ENCODE measurements at places on chromosomes 11 and 22.

DNA sequence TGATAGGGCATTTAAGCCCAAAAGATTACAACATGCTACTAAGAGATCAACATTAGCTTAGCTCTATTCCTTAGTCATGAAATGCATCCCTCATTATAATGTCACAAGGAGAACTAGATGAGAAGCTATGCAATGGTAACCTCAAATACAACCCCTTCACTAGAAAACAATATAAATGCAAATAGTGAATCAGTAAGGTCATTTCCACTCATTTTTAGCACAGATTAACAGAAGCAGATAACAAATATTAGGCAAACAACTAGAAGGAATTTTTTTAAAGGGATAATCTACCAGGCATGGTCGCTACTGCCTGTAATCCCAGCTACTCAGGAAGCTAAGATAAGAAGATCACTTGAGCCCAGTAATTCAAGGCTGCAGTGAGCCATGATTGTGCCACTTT lies 28.2 kb downstream of the SIK3 start:
- DNase-seq, result no peak

GRCh38 chr11:66784575-66784974 lies 55.6 kb upstream of the SPTBN2 start:
- no peak for DNase-seq

- DNase-seq, result peak; percentile 67
These were observed 21.7 kb downstream of the TMPRSS13 start for GRCh38 chr11:117907276-117908108.

DNA sequence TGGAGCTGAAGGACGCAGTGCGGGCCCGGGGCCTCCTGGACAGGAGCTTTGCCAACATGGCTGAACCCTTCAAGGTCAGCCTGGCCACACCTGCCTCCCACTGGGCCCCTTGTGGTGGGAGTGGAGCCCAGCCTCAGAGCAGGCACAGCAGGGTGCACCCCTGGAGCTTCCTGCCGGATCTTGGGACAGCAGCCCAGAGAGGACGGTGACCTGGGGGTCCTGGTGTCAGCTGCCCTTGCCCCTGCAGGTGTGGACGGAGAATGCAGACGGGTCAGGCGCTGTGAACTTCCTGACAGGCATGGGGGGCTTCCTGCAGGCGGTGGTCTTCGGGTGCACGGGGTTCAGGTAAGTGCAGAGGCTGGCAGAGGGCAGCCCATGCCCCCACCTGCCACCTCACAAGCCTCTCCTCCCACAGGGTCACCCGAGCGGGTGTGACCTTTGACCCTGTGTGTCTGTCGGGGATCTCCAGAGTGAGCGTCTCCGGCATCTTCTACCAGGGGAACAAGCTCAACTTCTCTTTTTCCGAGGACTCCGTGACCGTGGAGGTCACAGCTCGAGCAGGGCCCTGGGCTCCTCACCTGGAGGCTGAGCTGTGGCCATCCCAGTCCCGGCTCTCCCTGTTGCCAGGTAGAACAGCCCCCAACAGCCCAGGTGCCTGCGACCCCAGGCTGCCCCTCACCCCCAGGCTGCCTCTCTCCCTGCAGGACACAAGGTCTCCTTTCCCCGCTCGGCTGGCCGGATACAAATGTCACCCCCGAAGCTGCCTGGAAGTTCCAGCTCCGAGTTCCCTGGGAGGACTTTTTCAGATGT lies 5.1 kb downstream of the PGGHG start:
- no peak for DNase-seq

DNA sequence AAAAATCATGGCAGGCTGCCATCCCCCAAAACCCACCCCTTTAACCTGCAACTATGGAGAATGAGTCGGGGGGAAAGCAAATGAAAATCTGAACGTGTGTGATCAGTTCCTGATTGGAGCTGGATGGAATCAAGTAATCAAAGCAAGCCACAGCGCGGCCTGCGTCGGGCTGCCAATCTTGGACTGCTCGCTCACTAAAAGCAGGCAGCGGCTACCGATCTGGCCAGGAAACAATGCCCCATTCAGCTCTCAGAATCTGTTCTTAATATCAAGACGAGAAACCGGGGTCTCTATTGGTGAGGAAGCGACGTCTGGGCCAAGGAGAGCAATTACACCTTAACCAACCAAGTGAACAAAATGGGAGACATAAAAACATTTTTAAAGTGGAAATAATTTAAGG lies 472.2 kb downstream of the SOX6 start:
- DNase-seq, result no peak

DNA sequence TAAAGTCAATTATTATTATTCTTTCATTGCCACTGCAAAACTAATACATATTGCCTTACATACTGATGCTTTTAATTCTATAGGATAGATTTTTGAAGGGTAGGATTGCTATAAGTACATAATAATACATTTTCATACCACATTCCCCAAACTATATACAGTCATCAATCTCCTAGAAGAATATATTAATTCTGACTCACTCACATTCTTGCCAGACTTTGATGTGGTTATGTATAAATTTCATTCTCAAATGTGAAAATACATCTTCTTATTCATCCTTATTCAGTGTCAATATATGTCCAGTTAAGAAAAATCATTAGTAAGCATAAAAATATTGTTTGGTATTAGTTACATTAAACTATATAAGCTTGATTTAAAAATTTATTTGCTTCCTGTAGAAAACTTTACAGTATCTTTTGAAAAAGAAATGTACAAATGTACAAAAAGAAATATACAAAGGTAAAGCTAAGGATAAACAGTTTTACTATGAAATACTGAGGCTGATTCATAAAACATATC lies 458.8 kb upstream of the CNTN5 start:
- no peak for DNase-seq

- DNase-seq, result no peak
These were observed 151.6 kb upstream of the MTMR2 start for GRCh38 chr11:96075532-96075959.

DNA sequence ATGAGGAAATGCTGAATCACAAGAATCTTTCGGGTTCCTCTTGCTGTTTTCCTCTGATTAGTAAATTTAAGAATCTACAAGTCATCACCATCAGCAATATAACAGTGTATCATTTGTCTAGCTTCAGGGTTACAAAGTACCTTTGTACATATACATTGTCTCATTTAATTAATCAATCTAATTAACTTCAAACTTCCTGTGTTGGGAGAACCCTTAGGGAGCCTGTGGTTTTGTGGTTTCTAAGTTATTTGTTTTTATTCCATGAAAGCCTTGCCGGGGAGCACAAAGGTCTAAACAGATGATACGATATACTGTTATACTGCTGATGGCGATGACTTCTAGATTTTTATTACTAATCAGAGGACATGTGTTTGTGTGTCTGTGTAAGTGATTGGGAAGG lies 41.0 kb downstream of the TIMP3 start:
- no peak for DNase-seq

GRCh38 chr11:97850701-97851100 lies 1170.0 kb upstream of the CNTN5 start:
- DNase-seq, result no peak

DNA sequence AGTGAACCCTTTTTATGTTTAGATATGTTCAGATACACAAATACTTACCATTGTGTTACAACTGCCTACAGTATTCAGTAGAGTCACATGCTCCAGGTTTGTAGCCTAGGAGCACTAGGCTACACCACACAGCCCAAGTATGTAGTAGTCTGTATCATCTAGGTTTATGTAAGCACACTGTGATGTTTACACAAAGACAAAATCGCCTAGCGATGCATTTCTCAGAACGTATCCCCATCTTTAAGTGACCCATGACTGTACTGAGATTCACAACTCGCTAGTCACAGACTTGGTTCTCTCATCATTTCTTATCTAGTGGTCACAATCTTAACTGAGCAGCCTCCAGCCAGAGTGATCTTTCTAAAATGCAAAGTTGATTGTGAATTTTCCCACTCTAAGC lies 119.2 kb downstream of the RASSF10 start:
- no peak for DNase-seq

GRCh38 chr11:18294862-18295261 lies 27.1 kb downstream of the HPS5 start:
- no peak for DNase-seq

DNA sequence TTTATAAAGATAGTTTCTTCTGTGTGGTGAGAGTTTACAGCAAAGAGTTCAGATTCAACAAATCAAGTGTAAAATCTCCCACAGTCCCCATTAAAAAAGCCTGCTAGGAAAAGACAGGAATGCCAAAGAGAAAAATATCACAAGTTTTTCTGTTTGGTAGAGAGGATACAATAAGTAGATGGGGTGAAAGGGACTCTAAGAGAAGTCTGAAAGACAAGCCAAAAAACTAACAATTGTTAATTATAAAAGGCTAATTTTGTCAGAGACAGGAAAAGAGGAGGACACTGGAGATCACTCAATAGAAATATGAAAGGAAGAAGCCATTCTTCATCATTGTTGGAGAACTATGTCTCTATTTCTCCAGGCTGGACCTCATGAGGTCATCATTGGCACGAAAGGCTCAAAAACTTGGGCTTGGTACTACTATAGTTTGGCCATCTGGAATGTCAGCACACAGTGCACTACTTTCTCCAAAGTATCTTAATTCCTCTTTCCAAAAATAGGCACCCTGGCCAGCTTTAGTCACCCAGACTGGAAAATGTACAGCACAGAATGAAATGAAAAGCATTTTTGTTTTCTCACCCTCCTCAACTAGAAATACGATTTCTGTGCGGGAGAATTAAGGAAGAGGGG lies 531 bp upstream of the SOX6 start:
- no peak for DNase-seq

GRCh38 chr22:36333644-36334043 lies 54.1 kb downstream of the MYH9 start:
- no peak for DNase-seq

DNA sequence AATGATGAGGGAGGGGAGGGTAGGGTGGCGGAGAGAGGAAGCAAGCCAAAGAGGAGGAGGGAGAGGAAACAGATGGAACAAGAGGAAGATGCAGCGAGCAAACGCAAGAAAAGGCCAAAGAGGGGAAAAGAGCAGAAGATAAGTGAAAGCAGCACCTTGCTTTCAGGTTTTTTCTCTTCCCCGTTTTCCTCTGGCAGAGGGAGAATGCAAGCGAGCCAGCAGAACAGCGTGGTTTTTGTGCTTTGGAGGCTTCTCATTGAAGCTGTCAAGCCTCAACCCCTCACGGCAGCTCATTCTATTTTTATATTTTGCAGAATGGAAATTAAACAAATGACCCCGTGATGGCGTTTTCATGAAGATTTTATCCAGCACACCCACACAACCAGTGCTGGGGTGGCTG lies 67.1 kb upstream of the GRAMD1B start:
- no peak for DNase-seq

DNA sequence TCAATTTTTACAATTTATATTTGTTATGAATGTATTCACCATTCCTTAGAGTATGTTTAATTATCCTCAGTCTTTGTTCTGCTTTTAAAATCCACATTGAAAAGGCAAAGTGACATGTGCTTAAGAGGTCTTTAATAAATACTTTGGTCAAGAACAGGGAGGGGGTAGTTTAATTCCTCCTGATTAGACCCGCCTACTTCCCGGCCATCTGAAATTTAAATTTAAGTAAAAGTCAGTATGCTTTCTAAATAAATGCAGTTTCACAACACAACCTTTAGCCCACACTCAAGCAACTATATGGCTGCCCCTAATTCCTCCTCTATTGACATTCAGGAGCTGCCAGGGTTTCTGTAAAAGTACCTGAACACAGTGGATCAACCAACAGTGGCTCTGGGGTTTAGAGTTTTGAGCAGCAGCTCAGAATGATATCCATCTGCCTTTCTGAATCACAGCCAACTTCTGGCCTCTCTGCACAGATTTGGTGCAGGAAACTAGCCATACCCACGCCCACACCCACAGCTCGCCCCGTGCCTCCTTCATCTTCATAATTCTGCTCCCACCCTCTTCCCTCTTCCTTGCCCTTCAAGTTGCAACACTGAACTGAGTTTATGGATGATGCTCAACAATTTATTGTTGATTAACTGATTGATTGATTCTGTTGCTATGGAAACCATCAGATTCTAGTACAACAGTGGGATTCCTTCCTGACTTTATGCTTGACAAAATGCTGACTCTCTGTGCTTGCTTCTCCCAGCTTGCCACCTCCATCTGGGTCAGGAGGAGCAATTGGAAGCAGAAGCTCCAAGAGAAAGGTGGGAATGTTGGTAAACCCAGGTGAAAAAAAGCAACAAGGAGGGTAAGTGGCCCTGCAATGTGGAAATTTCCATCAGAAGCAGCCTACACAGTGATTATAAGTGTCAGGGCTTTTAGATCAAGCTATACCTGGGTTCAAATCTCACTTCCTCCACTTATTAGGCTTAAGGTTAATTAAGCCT lies 70.8 kb downstream of the PANX1 start:
- no peak for DNase-seq

GRCh38 chr22:29341849-29342127 lies 26.3 kb upstream of the RASL10A start:
- no peak for DNase-seq

- no peak for DNase-seq
These were observed 87.8 kb downstream of the MIAT start for GRCh38 chr22:26744892-26745808.

DNA sequence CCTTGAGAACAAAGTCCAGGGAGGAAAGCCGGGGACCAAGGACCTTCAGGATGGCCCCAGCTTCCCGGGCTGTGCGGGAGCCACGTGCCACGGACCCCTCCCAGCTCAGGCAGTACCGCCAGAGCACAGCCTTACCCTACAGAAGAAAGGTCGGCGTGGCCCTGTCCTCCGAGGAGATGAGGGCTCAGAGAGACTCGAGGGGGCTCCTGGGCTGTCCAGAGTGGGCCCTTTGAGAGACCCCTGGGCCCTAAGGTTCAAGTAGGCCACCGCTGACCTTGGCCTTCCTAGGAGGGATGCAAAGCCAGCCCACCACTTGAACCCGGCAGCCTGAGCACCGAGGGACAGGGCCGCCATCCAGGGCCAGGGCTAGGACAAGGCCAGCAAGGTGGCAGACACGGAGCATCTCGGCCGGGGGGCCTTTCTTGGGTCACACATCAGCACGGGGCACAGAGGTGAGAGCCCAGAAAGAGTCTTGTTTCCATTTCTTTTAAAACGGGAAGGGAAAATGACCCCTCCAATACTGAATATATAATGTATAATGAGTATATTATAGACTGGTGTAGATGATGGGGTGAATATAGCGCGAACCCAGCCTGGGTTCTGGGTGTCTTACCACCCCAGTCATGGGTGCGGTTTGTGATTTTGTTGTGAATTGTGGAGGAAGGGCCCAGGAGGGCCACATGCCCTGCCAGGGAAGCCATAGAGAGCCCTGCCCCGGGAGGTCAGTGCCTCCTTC lies 34.4 kb upstream of the PPARA start:
- no peak for DNase-seq

GRCh38 chr11:1565173-1565903 lies 6.7 kb downstream of the DUSP8 start:
- DNase-seq, result no peak

- DNase-seq, result no peak
These were observed 9.3 kb downstream of the LARGE2 start for GRCh38 chr11:45931739-45932138.

DNA sequence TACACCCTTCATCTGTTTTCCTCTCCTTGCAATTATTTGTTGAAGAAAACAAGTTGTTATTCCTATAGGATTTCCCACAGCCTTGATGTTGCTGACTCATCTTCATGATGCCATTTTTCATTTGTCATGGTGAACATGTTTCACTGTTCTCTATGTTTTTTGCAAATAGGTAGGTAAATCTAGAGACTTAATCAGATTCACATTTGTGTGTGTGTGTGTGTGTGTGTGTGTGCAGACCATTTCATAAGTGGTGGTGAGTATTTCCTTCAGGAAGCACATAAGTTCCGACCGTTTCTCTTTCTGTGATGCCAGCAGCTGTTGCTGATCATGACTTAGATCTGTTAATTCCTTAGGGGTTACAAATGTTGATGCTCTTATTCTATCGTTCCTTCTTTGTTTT lies 80.3 kb upstream of the IZUMO1R start:
- no peak for DNase-seq

GRCh38 chr22:17707526-17707925 lies 66.7 kb downstream of the BID start:
- no peak for DNase-seq

GRCh38 chr11:132901638-132902471 lies 630.4 kb downstream of the OPCML start:
- DNase-seq, result no peak

Data from activated T-cell treated with anti-CD3 and anti-CD28 coated beads for 4 hours (primary cell).